Astrocyte (in vitro differentiated cells and primary cell): ENCODE measurements at places on chromosomes 7 and 10. TPM values are rescaled to one million over a fixed set of nuclear protein-coding genes. Genes with fewer than 3 reads are reported as not detected.
A peak's percentile ranks its signal among the peaks of the same experiment; 100 is the strongest.

DNA sequence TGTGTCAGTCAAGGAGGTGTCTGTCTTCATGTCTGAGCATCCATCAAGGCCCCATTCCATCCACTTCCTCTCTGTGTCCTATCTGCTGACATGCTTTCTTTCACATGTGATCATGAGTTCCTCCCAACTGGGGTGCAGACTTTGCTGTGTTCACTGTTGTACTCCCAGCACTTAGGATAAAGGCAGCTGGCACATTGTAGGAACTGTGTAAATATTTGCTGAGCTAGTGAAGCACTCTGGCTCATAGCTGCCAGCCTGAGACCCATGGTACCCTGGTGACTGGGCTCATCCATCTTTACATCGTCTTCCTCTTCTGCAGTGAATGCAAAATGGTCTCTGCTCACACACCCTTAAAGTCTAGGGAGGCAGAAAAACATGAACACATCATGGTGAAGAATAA is 242.2 kb upstream of the IGFBP3 start:
- no peak for DNase-seq

DNA sequence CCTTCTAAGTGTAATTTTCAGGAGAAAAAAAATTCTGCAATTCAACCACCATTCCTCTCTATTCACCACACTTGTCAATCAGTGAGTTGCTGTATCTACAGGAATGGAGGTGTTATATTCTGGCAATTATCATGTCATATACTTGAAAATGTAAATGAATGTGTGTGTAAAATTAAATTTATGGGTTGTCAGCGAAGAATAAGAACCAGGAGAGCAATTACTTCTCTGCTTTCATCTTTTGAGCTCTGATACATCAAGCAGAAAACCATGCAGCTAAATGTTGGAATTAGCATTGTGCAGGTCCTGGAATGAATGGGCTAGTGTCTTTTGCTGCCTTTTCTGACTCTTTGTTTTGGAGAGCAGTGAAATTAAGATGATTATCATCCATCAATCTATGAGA is 207.6 kb downstream of the FOXP2 start:
- no peak for DNase-seq

DNA sequence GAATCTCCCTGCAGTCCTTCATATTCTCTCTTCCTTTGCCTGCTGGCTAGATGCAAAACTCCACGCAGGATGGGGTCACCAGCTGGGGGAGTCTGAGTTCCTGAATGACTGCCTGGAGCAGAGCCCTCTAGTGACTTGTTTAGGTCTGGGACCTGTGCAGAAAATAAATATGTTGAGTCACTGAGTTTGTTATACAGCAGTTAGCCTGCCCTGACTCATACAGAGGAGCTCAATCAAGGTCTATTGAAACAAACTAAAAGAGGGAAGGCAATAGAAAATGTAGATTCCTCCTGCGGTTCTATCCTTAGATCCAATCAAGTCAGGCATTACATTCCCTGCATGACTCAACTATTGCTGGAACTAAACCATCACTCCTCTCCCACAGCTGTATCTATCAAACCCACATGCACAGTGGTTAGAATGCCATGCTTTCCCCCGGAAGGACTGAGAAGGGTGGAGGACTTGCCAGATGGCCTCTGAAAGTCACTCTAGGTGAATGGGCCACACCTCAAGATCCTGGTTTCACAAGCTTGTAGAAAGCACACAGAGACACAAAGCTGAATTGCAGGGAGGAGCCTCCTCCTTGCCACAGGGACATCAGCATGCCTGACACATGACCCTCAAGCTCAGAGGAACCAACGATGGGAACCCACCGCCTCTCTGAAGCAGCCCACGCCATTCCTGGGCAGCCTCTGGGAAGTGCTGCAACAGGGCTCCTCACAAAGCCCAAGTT is 73.9 kb downstream of the SH3PXD2A start:
- DNase-seq: peak; percentile 99

The SSC4D gene
- total RNA-seq: 6.0 and 7.4 TPM in 2 replicates

The PDK4 gene
- total RNA-seq: 0.29 and 0.34 TPM in 2 replicates

The UPP1 gene
- total RNA-seq: 33.6 and 54.2 TPM in 2 replicates
